ENCODE measurements at places on chromosomes 2 and 18.

DNA sequence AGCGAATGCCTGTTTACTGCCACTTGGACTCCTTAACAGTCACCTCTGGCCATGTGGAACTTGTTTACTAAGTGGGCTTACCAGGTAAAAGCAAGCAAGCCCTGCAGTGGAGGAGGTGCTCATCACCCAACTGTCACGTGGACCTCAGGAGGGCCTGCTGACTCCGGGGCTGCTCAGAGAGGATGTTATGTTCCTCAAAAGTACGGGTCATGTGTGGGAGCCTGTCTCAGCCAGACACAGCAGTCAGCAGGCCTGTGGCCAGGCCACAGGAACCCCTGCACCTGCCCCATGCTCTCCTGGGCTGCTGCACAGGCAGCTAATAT, 36.2 kb downstream of the AMER3 start:
- H3K4me1 ChIP-seq, result no peaks in the 10 kb centered on the region
- no peaks in the 10 kb centered on the region for H3K27me3 ChIP-seq
- no peak overlapping the region for H3K27ac ChIP-seq
- no peak overlapping the region for H3K4me3 ChIP-seq
- DNase-seq, result no peak
- H3K36me3 ChIP-seq, result no peaks in the 10 kb centered on the region

DNA sequence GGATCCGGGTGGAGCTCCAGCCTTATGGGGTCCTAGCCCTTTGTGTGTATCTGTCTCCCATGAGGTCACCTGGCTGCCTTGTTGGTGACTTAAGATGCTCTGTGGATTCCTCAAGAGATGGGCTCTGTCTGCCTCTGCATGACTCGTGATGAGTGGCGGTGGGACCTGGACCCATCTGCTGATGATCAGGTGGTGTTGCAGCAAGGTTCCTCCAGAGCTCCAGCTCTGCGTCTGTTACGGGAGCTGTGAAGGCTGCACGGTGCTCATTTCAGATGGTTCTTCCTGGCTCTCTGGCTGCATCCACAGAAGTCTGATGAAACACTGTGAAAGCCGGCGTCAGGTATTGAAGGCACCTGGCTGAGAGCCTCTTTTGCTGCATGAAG, 2.4 kb downstream of the AGAP1 start:
- H3K4me3 ChIP-seq, result no peak overlapping the region
- no peak overlapping the region for H3K27ac ChIP-seq
- no peaks in the 10 kb centered on the region for H3K4me1 ChIP-seq
- no peaks in the 10 kb centered on the region for H3K36me3 ChIP-seq

DNA sequence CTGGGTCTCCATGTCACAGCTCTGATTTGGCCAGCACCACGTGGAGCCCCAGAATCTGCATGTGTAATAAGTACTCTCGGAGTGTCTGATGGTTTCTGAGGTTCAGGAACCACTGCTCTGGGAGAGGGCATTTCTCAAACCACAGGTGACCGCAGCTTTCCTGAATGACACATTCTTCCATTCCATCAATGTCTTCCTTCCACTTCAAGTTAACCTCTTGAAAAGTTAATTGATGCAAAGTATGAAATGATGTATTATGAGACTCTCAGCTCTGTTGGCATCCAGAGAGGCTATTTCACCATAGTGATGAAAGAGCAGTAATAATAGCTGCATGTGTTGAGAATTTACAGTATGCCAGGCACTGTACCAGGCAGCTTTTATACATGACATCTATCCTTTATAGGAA, 61.3 kb upstream of the CRIM1 start:
- no peak for DNase-seq
- no peaks in the 10 kb centered on the region for H3K36me3 ChIP-seq
- no peak overlapping the region for H3K27ac ChIP-seq
- H3K4me3 ChIP-seq, result no peak overlapping the region
- no peaks in the 10 kb centered on the region for H3K27me3 ChIP-seq

DNA sequence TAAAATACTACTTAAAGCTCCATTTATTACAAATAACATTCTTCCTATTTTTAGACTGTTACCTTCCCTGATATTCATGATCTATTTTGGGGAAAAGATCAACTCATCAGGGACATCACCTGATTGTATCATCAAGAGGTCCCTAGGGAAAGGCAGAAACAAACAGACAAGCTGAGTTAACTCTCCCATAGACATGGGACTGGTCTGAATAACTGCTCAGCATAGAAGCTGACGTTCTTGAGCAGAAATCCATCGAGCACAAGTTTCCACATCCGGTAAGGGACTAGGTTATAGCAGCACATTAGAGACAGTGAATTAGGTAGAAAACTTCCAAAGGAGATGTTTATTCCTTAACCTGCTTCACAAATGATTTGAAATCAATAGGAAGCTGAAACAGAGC, 1100.4 kb upstream of the SLC39A10 start:
- no peaks in the 10 kb centered on the region for H3K4me1 ChIP-seq
- DNase-seq, result no peak
- H3K27me3 ChIP-seq, result no peaks in the 10 kb centered on the region
- H3K27ac ChIP-seq, result no peak overlapping the region
- H3K36me3 ChIP-seq, result no peaks in the 10 kb centered on the region

DNA sequence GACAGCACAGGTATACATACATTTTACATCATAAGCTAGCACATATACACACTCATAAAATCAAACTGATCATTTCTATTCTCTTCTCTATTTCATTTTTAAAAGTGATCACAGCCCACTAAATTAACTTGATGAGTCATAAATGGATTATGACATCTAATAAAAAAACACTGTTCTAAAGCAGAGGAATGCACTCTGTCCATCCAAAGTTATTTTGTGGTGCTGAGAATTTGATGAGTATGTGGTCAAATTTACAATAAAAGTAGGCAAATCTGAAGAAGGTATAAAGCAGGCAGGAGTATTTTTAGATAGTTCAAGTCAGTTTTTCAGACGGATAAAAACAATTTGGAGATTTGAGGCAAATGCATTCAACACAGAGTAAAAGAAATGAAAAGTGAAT, 104.4 kb downstream of the NOL4 start:
- H3K4me1 ChIP-seq, result no peaks in the 10 kb centered on the region
- DNase-seq, result no peak
- no peak overlapping the region for H3K4me3 ChIP-seq
- H3K27me3 ChIP-seq, result no peaks in the 10 kb centered on the region
- H3K27ac ChIP-seq, result no peak overlapping the region
- no peaks in the 10 kb centered on the region for H3K36me3 ChIP-seq

- no peak for DNase-seq
- H3K4me3 ChIP-seq, result no peak overlapping the region
- H3K27me3 ChIP-seq, result no peaks in the 10 kb centered on the region
- no peaks in the 10 kb centered on the region for H3K36me3 ChIP-seq
These were observed 113.0 kb upstream of the SLC1A4 start for GRCh38 chr2:64876137-64876647.

GRCh38 chr2:105546628-105546974, 147.8 kb upstream of the FHL2 start:
- no peak overlapping the region for H3K4me3 ChIP-seq
- DNase-seq, result no peak
- H3K27ac ChIP-seq, result no peak overlapping the region

- peaks cover 4% of the 10 kb centered on the region for H3K27me3 ChIP-seq
- H3K36me3 ChIP-seq, result no peaks in the 10 kb centered on the region
- H3K4me3 ChIP-seq, result no peak overlapping the region
- no peaks in the 10 kb centered on the region for H3K4me1 ChIP-seq
- no peak overlapping the region for H3K27ac ChIP-seq
These were observed 39.1 kb downstream of the ACKR3 start for GRCh38 chr2:236608710-236609109.

- H3K4me1 ChIP-seq, result no peaks in the 10 kb centered on the region
- H3K36me3 ChIP-seq, result no peaks in the 10 kb centered on the region
- DNase-seq, result no peak
- H3K27ac ChIP-seq, result no peak overlapping the region
These were observed 2.9 kb upstream of the SERPINB4 start for GRCh38 chr18:63646936-63647335.

- H3K36me3 ChIP-seq, result peaks cover 3% of the 10 kb centered on the region
- no peaks in the 10 kb centered on the region for H3K4me1 ChIP-seq
- no peak overlapping the region for H3K27ac ChIP-seq
- no peak for DNase-seq
- H3K27me3 ChIP-seq, result no peaks in the 10 kb centered on the region
These were observed 21.4 kb downstream of the MYL12B start for GRCh38 chr18:3283253-3283863.

GRCh38 chr2:10977003-10977402, 65.3 kb downstream of the KCNF1 start:
- H3K4me3 ChIP-seq, result no peak overlapping the region
- no peaks in the 10 kb centered on the region for H3K4me1 ChIP-seq
- H3K36me3 ChIP-seq, result no peaks in the 10 kb centered on the region
- DNase-seq, result no peak
- H3K27ac ChIP-seq, result no peak overlapping the region

GRCh38 chr18:21443776-21444464, 156.6 kb downstream of the ESCO1 start:
- no peaks in the 10 kb centered on the region for H3K4me1 ChIP-seq
- H3K4me3 ChIP-seq, result no peak overlapping the region
- H3K27ac ChIP-seq, result no peak overlapping the region
- H3K27me3 ChIP-seq, result no peaks in the 10 kb centered on the region
- DNase-seq, result no peak
- no peaks in the 10 kb centered on the region for H3K36me3 ChIP-seq

GRCh38 chr18:48529796-48530195, 9.0 kb upstream of the CTIF start:
- no peaks in the 10 kb centered on the region for H3K4me1 ChIP-seq
- no peak for DNase-seq
- no peaks in the 10 kb centered on the region for H3K27me3 ChIP-seq
- no peaks in the 10 kb centered on the region for H3K36me3 ChIP-seq

DNA sequence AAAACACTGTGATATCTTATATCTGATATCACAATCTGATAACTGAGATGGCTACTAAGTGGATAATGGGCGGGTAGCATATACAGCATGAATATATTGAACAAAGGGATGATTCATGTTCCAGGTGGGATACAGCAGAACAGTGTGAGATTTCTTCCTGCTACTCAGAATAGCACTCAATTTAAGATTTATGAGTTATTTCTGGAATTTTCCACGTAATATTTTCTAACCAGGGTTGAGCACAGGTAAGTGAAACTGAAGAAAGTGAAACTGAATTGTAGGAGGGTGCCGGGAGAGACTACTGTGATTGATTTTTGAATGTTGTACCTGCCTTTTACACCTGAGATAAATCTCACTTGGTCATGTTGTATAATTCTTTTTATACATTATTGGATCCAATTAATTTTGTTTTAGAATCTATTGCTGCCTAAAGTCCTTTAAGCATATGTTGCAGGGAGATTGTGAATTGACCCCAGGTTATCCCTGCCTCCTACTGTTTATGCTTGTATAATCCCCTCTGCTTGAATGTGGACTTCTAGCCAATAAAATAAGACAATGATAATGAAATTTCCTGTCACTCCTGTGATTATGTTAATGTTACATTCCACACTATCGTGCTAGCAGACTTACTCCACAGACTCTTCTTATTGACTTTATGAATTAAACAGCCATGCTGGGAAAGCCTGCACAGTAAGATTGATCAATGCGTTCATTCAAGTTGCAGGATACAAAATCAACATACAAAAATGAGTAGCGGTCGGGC, 67.6 kb upstream of the RBBP8 start:
- DNase-seq, result no peak
- H3K27ac ChIP-seq, result no peak overlapping the region
- H3K4me3 ChIP-seq, result no peak overlapping the region
- no peaks in the 10 kb centered on the region for H3K27me3 ChIP-seq

DNA sequence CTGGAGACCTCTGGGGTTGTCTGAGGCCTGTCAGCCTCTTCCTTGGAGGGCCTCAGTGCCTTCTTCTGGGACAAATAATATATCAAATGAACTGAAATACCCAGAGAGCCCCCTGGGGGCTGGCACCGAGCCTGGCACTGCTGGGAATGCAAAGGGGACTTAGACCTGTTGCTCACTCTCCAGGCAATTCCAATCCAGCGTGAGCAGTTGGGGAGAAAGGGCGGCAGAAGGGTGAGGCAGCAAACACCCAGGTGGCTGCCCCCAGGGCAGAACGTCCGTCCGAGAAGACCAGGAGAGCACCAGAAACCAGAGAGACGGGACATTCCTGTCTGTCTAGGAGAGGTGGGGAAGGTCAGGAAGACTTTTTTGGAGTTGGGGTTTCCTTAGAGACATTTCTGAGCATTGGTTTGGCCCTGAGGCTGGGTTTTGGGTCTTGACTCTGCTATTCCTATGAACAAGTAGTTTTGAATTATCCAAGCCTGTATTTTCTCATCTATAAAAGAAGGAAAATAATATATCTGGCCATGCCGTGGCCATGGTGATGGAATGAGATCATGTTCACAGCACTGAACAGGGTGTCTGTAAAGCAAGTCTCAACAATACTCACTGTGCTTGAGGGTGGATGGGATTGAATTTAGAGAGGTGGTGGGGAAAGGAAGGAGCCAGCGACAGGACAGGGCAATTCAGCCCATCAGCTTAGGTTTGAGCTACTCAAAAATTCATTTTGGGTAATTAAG, 44.3 kb upstream of the ZBTB7C start:
- H3K27me3 ChIP-seq, result no peaks in the 10 kb centered on the region
- peaks cover 23% of the 10 kb centered on the region for H3K4me1 ChIP-seq
- H3K27ac ChIP-seq, result no peak overlapping the region

GRCh38 chr2:151490276-151490675, 80.6 kb downstream of the RIF1 start:
- no peaks in the 10 kb centered on the region for H3K27me3 ChIP-seq
- DNase-seq, result no peak
- no peaks in the 10 kb centered on the region for H3K4me1 ChIP-seq
- peaks cover 4% of the 10 kb centered on the region for H3K36me3 ChIP-seq
- no peak overlapping the region for H3K27ac ChIP-seq

DNA sequence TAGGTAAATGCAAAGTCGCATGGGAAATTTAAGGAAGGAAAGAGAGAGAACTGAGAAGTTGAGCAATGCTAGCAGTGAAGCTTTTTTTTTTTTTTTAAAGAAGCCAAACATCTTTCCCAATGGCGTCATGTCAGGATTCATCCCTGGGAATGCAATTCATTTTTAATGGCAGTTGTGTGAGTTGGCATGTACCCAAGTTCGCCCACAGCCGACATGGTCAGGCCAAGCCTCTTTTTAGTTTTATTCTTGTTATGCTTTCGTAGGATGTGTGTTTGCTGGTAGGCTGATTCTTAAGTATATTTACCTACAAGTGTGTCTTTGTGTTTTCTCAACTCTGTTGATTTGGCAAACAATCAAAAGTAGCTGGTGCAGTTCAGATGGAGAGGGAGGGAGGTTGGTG, 127.6 kb upstream of the ITGA6 start:
- DNase-seq, result no peak
- H3K36me3 ChIP-seq, result no peaks in the 10 kb centered on the region
- H3K27ac ChIP-seq, result no peak overlapping the region
- H3K27me3 ChIP-seq, result no peaks in the 10 kb centered on the region
- H3K4me3 ChIP-seq, result no peak overlapping the region

- H3K4me3 ChIP-seq, result no peak overlapping the region
- DNase-seq, result no peak
- H3K4me1 ChIP-seq, result no peaks in the 10 kb centered on the region
- H3K36me3 ChIP-seq, result no peaks in the 10 kb centered on the region
- no peak overlapping the region for H3K27ac ChIP-seq
- H3K27me3 ChIP-seq, result no peaks in the 10 kb centered on the region
These were observed 413.5 kb downstream of the PTPRM start for GRCh38 chr18:7980656-7981055.
